ENCODE measurements at places on chromosomes 4 and X.

- no peak for DNase-seq
Observed at GRCh38 chrX:55648434-55648833, 25.2 kb downstream of the FOXR2 start.

- no peak for DNase-seq
Observed at GRCh38 chrX:111270339-111270738, at the start of gene CAPN6. TSS of gene CAPN6 (minus strand) at chrX:111270483. CDS start at chrX:111263936, 6,547 bp downstream.

DNA sequence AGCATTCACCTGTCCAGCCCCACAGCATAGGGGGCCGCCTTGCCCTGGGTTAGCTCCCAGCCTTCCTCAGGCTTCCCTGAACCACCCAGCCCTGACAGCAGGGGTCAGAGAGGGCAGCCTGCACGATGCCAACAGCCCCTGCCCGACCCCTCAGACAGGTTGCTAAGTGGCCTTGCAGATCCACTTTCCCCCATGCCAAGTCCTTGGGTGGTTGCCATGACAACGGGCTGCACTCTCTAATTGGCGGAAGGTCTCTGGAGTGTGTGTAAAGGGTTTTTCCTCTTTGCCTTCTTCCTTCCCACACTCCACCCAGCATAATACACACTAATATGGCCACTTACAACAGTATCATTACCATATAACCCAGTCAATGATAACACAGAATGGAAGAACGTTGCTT lies 99.6 kb upstream of the AFAP1 start:
- DNase-seq = no peak

DNA sequence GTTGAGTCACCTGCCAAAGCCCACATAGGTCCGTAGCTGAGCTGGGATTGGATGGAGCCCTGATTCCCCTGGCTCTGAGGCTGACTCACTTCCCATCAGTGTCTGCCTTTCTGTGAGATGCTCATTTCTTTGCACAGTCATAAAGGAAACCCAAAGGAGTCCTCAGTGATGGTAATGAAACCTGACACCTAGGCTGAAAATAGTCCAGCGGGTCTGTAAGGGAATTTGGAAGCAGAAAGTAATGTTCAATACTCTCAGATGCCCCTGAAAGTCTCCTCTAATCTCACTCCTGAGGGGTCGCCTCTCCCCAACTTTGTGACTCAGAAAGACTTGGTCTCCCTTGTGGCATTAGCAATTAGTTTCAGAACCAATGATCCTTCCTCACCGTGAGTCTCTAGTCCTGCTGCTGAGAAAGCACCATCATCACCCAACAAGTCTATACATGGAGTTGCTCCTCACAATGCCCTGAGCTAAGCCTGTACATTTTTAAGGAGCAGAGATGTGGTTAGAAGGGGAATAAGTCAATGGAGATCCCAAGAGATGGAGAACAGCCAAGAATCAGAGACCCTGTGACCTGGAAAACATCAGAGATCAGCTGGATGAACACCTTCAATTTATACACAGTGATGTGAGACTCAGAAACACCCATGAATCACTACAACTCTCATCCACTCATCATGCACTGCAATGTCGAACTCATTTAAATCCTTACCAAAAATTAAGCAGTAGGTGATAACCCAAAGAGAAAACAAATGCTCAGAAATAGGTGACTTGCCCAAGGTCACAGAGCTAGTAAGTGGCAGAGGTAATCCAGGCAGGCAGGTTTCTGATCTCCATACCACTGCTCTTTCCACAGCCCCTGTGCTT lies 219.0 kb upstream of the CPEB2 start:
- DNase-seq = no peak

DNA sequence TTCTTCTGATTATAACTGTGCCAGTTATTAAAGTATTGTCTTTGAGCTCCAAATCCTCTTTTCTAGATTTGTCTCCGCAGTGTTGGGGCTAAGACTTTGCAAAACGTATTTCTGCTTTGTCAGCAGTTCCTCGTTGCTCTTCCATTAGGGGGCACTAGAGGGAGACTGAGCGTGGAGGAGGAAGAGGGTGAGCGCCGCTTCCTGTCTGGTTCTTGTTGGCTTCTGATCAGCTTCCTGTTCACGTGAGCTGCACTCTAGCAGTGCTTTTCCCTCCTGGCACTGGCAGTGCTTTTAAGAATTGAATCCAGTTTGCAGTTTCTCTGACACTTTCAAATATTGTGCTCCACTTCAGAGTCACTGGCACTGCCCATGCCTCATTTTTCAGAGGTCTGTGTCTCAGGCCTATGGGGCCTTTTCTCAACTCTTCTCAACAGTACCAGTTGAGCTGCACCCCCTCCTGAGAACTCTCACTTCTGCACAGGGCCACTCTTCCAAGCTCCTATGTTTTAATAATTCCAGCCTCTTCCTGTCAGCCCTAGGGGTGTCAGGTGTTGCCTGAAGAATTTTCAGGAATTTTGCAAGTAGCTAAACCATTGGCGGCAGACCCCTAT lies 54.4 kb upstream of the LCORL start:
- DNase-seq = no peak

DNA sequence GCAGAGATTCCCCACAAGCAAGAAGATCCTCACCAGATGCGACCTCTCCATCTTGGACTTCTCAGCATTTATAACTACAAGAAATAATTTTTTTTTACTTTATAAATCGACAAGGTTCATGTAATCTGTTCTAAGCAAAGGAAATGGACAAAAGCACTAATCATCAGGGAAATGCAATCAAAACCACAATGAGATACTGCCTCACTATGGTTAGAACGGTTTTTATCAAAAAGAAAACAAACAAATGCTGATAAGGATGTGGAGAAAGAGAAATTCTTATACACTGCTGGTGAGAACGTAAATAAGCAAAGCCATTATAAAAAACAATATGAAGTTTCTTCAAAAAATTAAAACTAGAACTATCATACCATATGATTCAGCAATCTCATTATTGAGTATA lies 1382.6 kb downstream of the ARAP2 start:
- no peak for DNase-seq

DNA sequence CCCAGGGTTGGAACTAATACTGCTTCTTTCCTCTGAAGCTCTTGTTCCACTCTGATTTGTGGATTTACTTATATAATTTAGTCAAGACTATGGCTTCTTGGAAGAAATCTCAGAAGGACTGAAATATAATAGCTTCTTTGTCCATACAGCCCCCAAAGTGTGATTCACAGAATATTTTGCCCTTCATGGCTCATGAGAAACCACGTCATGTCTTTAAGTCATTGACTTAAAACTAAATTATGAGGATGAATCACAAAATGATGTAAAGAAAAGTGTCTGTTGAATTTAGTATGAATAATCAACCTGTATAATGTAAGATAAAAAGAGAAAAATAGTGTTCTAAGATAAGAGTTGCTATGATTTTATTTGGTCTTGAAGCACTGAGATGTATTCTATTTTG lies 43.3 kb upstream of the AGA start:
- no peak for DNase-seq

GRCh38 chr4:38044060-38044459 lies 83.9 kb downstream of the PTTG2 start:
- DNase-seq = no peak

DNA sequence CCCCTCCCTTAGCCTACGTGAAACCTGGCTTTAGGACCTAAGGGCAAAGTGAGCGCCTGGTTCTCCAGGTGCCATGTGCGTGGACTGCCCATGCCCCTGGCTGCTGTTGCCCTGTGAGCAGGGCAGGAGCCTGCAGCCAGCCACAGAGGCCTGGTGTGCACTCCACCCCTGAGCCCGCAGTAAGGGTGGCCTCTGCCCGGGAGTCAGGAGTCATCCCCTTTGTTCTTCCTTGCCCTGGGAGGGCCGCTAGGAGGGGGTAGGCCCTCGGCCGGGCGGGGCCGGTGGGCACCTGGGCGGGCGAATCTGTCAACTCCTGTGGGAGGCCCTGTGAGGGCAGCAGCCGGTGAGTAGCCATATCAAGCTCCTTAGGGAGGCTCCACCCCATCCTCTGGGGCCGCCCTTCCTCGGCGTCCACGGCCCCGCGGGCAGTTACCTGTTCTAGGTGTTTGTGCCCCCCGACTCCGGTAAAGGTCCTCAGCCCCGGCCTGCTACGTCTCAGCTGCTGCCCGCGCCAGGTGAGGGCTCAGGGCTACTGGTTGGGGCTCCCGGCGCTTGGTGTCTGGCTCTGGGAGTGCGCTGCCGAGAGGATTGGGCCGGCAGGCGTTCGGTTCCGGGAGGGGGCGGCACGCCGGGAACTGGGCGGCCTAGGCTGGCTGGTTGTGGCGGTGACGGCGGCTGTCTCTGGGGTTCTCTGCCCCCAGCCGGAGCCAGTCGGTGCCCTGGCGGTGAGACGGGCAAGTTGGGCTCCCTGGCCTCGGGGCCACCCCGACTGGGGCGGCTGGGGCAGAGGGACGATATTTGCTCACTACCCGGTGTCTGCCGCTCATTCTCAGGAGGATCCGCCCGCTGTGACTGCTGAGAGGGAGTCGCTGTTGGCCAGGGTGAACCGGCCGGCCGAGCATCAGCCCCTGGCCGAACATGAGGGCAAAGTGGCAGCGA lies 1060.2 kb downstream of the TECRL start:
- no peak for DNase-seq

DNA sequence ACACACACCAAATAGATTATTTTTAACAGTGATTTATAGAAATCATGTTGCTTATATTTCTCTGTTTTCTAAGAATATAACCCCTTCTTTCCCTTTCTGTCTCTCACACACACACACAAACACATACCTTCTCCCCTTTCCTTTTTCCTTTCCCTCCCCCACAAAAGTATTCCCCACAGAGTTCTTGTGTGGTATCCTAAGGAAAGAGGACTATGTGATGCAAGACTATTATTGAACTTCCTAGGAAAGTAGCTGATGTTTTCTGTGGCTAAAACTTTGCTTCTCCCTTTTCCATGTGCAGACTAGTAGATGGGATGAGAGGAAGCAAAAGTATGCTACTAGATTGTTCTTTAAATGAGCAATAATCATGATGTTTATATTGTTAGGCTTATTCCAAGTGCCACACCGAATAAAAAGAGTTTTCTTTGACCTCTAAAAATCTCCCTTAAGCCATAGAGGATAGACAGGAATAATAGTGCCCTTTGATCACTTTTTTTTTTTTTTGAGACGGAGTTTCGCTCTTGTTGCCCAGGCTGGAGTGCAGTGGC lies 38.7 kb downstream of the CPEB2 start:
- DNase-seq = no peak

- no peak for DNase-seq
Observed at GRCh38 chr4:37803348-37803973, 23.0 kb upstream of the PGM2 start.

DNA sequence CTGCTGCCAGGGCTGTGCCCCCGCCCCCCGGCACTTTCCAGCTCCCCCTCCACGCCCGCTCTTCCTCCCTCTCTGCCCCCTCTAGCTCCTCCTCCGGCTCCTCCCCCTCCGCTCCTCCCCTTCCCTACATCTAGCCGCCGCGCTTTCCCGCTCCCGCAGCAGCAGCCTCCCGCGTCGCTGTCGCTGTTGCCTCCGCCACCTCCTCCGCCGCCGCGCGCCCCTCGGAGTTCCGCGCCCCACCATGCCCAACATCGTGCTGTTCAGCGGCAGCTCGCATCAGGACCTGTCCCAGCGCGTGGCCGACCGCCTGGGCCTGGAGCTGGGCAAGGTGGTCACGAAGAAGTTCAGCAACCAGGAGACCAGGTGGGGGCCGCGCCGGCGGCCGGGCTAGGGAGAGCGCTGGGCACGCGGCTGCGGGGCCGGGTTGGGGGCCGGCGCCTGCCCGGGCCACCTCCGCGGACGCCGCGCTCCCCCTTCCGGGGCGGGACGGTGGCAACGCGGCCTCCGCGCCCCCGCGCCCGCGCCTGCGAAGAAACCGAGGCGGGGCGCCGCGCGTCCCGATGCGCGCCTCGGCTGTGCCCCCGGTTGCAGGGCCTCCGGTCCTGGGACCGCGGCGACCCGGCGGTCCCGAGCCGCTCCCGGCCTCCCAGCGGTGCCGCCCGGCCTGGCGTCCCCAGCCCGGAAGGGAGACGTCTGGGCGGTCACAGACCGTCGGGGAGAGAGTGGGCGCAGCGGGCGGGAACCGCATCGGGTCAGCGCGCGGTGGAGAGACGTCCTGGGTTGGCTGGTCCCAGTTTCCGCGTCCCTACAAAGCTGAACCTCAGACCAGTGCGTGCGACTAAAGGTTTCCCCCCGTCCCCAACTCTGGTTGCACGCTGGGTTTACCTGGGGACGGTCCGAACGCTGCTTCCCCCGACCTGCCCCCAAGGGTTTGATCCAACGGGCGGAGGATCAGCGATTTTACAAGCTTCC lies at the start of gene PRPS2:
TSS of gene PRPS2 (plus strand) at position 156 of the 972 bp plus-strand sequence. CDS start at position 242, 86 bp downstream.
- peak; percentile 37 for DNase-seq

DNA sequence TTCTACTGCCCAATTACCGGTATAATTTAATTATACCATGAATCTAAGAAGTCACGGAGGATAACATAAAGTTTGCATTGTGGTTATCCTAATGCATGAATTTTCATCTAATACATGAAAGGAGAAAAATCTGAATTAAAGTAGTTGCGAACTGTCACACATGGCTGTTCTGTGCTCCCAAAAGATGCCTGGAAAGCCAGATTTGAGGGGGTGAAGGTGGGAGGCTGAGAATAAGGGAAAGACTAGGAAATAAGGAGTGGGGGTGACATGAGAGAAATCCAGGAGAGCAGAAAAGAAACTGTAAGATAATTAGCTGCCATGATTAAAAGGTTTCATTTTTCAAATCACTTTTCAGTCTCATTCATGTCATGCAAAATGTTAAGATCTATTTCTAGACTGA lies 1582.7 kb downstream of the STIM2 start:
- no peak for DNase-seq

DNA sequence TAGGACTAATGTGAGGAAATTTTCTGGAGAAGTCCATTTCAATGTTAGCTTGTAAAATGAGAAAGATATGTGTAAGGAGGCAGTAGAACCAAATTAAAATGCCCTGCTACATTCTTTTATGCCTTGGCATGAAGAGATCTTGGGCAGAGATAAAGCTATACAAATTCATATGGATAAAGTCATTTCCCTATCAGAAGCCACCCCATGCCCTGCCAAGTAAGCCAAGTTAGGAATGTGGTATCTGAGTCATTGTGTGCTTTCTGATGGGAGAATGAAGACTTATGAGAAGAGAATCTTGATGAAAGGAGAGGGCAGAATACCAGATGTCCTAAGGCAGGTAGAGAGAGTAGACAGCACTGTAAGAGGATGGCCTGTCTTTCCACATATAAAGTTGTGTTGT lies 83.7 kb downstream of the TEX13A start:
- no peak for DNase-seq

GRCh38 chr4:3237712-3238560 lies 11.0 kb upstream of the MSANTD1 start:
- no peak for DNase-seq
